NCI-H187 (cell line): ENCODE measurements at places on chromosomes 2 and 18.

DNA sequence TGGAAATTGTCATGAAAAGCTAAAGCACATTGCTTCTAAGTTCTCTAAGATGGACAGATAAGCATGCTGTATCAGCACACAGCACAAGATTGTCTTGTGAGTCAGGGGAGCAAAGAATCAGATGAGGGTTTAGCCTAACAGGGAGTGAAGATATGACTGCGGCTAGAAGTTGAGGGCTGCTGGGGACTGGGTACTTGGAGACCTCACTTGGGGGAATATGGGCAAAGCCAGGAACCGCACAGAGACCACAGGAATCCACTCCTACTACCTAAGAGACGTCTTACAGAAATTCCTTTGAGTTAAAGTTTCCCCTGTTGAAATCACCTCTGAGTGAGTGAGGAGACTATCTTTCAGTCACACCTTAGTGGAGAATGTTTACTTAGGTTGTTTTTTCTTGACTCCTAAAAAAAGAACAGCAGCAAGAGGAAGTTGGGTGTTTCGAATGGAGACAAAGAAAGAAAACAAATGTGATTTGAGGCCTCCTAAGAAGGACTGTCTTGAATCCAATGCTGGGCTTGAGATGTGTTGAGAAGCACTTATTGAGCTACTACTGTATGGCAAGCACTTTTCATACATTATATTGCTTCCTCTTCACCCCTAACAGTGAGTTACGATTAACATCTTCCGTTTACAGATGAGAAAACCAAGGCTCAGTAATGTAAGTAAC is 100.7 kb downstream of the ANKRD44 start:
- no peak for DNase-seq

- DNase-seq = no peak
Observed at GRCh38 chr2:26650713-26651469, 9.7 kb upstream of the CIB4 start.

GRCh38 chr2:85588236-85588635 is 4.0 kb downstream of the VAMP5 start:
- no peak for DNase-seq

- DNase-seq = no peak
Observed at GRCh38 chr2:85590950-85591349, 4.6 kb upstream of the RNF181 start.

GRCh38 chr2:5953525-5953924 is 261.3 kb downstream of the SOX11 start:
- DNase-seq = no peak

DNA sequence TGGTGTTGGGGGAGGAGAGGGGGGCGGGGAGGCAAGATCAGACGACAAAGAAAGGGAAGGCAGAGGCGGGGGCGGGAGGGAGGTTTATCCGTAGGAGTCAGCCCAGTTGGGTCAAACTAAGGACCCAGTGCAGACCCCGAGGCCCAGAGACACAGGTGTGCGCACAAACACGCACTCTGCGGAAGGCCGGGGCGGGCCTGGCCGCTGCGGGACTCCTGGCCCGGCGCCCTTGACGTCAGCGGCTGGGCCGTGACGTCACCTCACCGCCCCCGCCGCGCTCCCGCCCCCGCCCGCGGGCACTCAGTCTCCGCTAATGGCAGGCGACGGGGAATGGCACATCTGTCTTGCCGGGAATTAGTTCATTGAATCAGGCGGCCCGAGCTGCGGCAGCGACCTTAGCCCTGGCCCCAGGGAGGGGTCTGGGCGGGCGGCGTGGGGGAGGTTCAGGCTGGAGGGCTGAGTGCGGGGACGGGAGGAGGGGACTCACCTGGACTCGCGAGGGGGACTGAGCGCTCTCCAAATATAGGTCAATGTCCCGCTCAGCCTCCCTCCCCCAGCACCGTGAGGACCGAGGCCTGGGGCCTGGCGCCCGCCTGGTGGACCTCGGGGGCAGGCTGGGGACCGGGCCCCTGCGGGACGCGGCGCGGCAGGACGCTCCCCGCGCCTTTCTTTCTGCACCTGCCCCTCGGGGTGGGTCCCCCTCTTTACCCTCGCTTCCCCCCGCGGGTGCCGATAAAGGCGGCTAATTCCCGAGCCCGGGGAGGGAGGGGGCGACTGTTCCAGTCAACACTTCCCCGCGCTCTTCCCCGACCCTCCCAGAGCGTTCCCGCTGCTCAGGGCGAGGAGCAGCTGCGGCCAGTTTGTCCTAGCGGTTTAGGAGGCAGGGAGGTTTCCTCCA is 15.5 kb upstream of the ECEL1 start:
- no peak for DNase-seq

DNA sequence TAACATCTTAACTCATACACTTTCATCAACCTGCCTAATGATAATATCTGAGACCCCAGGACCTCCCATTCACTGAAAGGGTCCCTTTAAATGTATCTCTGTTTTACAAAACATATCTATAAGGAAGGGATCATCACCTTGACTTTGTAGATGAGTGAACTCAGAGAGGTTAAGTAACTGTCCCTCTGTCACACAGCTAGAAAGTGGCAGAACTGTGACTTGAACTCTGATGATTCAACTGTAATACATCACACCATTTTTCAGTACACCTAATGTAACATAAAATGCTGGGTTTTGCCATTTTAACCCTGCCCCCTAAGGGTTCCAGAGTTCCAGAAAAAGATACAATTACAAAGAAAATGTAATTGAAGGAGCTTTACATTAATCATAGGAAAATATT is 234.6 kb downstream of the ZEB2 start:
- DNase-seq = no peak

DNA sequence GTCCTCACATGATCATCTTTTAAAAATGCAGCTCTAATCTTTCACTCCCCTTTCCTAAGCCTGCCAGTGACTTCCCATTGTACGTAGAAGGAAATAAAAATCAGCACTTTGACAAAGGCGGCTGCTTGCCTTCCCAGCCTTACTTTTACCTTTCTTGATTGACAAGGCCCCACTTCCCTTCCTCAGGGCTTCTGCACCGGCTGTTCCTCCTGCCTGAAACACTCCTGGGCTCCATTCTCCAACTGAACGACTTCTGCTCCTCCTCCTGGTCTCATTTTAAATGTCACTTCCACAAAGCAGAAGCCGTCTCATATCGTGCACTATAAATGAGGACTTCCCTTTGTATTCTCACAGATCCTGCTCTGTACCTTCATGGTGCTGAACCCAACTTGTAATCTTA is 56.1 kb downstream of the OSBPL6 start:
- DNase-seq = no peak

DNA sequence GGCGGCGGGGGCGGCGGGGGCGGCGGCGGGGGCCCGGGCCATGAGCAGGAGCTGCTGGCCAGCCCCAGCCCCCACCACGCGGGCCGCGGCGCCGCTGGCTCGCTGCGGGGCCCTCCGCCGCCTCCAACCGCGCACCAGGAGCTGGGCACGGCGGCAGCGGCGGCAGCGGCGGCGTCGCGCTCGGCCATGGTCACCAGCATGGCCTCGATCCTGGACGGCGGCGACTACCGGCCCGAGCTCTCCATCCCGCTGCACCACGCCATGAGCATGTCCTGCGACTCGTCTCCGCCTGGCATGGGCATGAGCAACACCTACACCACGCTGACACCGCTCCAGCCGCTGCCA is 644 bp downstream of the ONECUT2 start:
- DNase-seq = no peak

GRCh38 chr2:113123726-113124125 is 3.7 kb upstream of the IL1RN start:
- no peak for DNase-seq

- no peak for DNase-seq
Observed at GRCh38 chr18:40058811-40059570, 1896.0 kb upstream of the PIK3C3 start.

DNA sequence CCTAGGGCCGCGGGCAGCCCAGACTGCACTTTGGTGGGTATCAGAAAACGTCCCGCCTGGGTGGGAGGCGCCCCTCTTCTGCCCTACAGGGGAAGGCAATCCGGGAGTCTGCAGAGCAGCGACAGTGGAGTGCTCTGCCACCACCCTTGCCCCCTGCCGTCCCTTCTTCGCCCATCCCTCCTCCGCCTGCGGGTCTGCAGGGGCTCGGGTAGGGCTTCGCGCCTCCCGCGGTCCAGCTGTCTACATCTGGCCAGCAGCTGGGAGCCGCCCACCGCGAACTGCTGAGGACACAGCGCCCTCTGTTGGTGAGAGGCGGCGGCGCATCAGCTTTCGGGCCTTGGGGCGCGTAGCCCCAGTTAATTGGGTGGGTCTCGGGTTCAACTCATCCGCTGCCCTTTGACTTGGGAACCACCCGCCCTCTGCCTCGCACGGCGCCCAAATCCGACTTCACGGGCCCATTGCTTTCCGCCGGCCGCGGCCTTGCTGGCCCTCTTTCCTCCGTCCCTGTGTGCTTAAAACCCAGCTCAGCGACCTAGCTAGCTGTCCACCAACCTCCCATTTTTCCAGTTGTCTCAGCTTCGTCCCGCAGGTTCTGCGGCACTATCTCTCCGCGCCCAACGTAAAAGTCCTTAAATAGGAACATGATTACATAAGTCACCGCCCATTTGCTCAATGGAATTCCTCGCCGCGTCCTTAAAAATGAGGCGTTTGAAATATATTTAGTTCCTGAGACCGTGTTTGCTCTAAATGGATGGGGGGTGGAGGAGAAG is 17.6 kb downstream of the WNT10A start:
- no peak for DNase-seq

DNA sequence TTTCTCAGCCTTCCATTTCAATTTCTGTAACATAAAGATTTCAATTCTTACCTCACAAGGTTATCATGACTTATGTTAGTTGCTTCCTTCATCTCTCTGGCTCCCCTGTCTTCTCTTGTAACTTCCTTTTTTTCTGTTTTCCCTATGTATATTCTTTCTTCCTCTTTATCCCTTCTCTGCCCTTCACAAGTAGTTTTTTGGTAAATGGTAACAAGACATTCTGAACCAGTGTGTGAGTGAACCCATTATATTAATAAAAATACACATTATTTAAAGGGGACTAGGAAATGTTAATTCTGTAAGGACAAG is 8.4 kb downstream of the ACSL3 start:
- no peak for DNase-seq

GRCh38 chr2:165161510-165161909 is 42.3 kb downstream of the SCN3A start:
- no peak for DNase-seq

DNA sequence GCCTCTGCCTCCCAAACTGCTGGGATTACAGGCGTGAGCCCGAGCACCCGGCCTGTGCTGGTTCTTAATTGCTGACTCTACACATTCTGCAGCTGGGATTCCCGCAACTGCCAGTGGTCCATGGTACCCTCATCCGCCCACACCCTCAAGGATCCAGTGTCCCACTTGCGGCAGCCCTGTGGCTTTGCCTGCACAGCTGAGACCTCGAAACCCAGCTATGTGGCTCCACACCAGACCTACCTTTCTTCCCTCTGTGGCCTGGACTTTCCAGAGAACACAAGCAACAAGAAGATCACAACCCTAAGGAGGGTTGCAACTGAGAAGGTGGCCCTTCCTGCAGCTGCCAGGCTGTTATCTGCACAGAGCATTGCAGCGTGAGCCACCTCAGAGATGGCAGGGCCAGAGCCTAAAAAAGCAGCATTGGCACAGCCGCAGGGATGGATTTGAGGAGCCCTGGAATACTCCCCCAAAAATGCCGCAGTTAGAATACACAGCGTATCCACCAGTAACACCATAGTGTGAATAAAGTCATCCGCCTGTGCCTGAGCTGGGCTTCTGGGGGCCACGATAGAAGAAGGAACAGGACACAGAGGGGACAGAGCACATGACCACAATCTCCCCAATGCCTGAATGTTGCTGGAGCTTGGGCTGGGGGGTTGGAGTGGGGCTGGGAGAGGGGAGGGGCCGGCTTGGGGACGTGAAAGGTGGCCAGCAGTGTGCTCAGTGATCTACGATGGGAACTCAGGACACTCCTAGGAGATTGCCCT is 1.9 kb downstream of the GPR55 start:
- DNase-seq = no peak

- no peak for DNase-seq
Observed at GRCh38 chr2:102112692-102113665, 29.6 kb upstream of the IL1R1 start.

- no peak for DNase-seq
Observed at GRCh38 chr2:128714285-128714684, 395.6 kb upstream of the HS6ST1 start.

DNA sequence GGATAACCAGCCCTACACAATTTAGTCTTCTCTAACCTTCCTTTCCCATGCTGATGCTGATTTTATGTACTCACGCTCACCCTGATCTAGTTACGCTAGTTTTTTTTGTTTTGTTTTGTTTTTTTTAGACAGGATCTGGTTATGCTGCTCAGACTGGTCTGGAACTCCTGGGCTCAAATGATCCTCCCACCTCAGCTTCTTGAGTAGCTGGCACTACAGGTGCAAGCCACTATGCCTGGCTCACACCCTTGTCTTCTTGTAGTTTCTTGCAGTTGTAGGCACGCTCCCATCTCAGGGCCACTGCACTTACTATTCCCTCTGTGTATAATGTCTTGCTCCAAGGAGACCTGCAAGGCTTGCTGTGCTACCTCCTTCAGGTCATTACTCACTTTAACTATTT is 6.2 kb downstream of the PELI1 start:
- no peak for DNase-seq

GRCh38 chr2:23761638-23762037 is 165.3 kb downstream of the ATAD2B start:
- DNase-seq = no peak

DNA sequence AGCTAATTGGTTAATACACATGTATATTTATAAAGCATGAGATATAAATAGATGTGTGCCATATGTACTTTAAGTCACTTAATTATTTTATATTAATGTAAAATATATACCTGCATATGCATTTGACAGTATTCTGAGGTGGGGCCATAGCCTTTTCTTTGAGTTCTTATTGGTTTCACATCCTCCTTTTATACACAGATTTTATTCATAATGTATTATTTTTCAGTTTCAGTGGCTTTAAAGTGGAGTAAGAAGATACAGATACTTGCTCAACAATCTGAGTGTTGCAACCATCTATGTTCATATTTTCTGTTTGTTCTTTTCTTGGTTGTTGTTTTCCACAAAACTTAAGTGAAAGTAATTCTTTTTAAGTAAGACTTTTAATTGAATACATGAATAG is 436.5 kb downstream of the RND3 start:
- no peak for DNase-seq

- no peak for DNase-seq
Observed at GRCh38 chr18:44246001-44246400, 434.7 kb upstream of the SETBP1 start.

DNA sequence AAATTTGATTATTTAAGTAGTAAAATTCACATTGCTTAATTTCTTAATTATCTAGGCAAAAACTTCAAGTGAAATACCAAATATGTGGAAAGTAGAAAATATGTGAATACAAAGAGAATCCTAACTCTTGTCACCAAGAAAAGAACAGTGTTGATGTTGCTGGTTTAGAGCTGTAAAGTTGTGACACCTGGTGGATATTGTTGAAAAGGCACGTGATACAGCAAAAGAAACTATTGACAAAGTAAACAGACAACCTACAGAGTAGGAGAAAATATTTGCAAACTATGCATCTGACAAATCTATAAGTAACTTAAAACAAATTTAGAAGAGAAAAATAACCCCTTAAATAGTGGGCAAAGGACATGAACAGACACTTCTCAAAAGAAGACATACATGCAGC is 25.6 kb upstream of the ZC3H15 start:
- DNase-seq = no peak

GRCh38 chr18:26568926-26569665 is 20.7 kb upstream of the KCTD1 start:
- DNase-seq = no peak
